T-helper 17 cell (primary cell): ENCODE measurements at places on chromosomes 2 and 18.

GRCh38 chr2:32496662-32497061, 131.2 kb upstream of the TTC27 start:
- DNase-seq, result no peak

DNA sequence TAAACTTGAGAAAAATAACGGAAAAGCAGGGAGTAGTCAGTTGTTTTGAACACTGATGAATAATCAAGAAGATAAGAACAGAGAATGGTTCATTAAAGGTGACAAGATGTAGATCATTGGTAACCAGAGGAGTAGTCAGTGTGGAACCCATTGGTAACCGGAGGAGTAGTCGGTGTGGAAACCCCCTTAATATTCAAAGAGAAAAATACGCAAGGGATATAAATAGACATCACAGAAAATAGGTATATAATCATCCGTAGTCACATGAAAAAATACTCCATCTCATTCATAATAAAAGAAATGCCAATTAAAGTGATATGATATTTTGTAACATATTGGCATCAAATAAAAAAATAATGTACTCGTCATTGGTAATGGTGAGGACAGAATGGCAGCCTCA, 70.6 kb upstream of the EPAS1 start:
- no peak for DNase-seq

DNA sequence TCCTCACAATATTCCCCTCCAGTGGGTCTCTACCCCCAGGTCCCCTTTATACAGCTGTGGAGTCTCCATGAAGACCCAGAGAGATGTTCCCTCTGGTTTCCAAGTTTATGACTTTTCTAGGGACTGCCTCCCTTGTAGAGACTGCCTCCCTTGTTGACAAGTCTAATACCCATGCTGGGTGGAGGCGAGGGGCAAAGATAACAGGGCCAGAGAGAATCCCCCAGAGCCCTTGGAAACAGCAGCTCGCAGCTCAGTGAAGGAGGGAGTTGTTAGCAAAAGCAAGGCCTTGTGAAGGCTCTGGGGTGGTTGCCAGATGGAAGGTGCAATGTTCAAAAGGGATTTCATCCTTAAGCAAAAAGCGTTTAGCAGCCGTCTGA, 75.0 kb upstream of the GATA6 start:
- no peak for DNase-seq

DNA sequence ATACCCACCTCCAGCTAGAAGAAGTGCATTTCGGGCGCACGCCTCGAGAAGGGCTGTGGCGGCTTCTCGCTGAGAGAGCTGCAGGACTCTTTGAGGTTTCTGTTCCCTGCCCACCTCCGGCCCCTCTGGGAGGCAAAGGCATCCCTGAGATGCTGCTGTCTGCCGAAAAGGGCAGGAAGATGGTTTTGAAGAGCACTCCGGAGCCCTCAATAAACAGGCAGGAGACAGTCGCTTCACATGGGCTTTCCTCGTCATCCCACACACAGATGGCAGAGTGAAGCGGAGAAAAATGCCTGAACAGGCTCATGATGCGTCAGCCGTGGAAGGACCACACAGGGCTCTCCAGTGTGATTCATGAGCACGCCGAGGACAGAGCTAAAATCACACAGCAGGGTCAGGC, 25.4 kb upstream of the GLI2 start:
- DNase-seq, result no peak

DNA sequence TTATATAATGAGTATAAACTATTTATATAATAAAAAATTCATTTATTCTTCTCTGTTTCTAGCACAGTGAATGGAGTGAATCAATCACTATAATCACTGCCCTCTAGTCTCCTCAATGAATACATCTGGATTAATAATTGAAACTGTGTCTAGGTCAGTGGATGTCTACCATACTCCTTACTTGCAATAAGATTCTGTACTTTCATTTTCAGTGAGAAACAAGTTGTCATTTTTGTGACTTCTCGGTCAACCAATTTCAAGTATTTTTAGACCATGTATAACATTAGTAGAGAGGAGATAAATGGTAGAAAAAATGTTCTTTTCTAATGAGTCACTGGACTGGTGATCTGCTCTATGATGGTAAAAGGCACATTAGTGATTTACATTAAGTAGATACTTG, 799.6 kb upstream of the CHAC2 start:
- DNase-seq, result no peak

GRCh38 chr18:36141576-36141975, 11.9 kb downstream of the ELP2 start:
- DNase-seq, result no peak

DNA sequence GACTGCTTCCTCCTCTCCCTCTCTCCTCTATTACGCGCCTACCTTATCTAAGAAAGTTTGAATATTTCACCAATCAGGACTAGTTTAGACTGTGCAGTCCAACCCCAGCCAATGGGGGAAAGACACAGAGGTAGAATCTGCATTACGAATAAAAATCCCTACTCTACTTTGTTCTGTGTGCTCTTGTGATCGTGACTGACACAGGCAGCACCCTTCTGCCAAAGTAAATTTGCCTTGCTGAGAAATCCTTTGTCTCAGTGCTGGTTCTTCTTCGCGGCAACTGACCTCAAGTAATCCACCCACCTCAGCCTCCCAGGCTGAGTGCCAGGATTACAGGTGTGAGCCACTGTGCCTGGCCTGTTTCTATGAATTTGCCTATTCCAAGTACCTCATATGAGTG, 8.6 kb upstream of the CDCA7 start:
- no peak for DNase-seq

- DNase-seq, result no peak
Measured at GRCh38 chr2:185502351-185502750, 236.3 kb upstream of the FSIP2 start.

DNA sequence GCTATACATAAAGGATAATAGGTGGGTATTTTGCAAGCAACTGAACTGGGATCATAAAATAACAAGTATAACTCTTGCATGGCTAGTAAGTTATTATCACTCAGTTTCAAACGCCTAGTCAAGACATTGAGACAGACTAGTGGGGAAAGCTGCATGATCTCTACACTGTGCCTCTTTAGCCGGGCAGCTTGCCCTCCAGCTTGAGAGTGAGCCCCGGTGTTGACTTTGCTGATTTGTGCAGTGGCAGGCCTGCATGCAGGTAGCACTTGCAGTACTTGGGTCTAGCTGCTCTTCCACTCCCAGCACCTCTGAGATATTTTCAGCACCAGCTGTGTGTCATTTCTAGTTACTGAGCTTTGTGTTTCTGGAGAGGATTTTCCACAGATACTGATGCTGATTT, 118.8 kb upstream of the DAPL1 start:
- no peak for DNase-seq

DNA sequence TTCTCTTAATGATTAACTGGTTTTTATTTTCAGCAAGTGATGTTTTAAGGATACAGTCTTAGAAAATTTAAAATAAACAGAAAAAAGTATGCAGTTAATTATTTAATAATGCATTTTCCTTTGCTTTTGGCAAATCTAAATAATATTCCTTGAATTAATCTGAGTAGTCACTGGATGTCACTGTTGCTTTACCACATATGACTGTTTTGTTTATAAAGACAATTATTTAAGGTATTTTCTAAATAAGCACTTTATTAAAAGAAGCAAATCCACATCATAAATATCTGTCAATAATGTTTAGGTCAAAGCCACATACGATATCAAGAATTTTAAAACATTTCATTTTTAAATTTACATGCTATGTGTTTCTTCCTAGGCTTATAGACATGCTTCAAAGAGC, 40.6 kb upstream of the TFPI start:
- DNase-seq, result no peak

- DNase-seq, result no peak
Measured at GRCh38 chr2:35548171-35548570, 807.4 kb upstream of the CRIM1 start.
